ENCODE measurements at places on chromosomes 7 and 10.

DNA sequence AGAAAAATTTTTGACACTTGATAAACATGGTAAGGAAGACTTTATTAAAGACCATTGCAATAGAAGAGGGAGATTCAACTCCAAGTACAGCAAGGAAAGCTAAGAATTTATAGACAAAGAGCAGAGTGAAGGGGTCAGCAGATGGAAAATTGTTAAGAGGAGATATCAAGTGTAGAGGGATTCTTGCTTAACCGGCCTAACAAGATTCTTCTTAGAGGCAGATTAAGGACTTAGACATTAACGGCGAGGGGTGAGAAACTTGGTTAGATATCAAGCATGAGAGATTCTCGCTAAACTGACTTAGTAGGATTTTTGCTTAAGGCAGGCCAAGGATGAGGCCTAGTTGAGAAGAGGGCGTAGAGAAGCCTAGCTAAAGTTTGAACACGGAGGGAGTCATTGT, 76.0 kb downstream of the ITGB1 start:
- no peak for DNase-seq

DNA sequence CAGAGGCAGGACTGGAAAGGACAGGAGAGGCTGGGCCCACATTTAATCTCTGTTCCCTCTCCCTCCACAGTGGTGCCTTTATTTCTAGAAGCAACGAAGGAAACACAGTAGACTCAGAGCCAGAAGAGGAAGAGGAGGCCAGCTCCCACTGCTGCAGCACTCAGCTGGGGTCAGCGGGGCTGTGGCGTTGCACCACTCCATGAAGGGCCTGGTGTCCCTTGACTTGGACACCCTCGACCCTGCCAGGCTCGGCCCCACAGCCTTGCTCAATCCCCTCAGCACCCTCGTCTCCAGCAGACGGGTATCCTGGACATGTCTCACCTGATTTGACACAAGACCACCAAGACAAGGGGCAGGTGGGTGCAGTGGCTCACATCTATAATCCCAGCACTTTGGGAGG, 38.8 kb downstream of the PRKAG2 start:
- DNase-seq, result no peak

- no peak for DNase-seq
These were observed 219.8 kb downstream of the CHCHD3 start for GRCh38 chr7:132861940-132862554.

DNA sequence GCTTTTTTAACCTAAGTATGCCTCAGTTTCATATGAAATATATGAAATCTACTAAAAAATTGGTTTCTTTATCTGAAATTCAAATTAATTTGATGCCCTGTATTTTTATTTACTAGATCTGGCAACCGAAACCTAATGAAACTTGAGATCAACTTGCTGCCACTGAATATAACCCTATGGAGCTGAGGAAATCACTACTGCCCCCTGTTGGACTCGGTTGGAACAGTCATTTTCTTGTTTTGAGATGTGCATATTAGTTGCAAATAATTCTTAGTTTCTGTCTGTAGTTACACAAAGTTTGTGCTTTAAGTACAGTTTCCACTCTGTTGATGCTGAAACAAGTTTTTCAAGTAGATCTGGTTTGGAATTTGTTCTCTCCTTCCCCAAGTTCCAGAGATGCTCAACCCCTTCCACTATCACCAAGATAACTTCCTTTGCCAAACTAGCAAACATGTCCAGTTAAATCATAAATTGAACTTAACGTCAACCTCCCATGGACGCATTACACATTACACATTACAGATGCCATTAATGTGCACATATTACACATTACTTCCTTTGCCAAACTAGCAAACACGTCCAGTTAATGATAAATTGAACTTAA, 22.2 kb upstream of the EXOC4 start:
- DNase-seq, result peak; percentile 50

GRCh38 chr10:98910048-98910447, 325.6 kb downstream of the HPSE2 start:
- no peak for DNase-seq

GRCh38 chr10:76114581-76115001, 683.2 kb downstream of the LRMDA start:
- DNase-seq, result no peak

Data from GM13976 (cell line).